Pancreas (tissue), 10 donors: ENCODE measurements at places on chromosomes 3 and 15. TPM values are rescaled to one million over a fixed set of nuclear protein-coding genes. Genes with fewer than 3 reads are reported as not detected.

The GOLGA8S gene
- polyA plus RNA-seq = 0.21 TPM

DNA sequence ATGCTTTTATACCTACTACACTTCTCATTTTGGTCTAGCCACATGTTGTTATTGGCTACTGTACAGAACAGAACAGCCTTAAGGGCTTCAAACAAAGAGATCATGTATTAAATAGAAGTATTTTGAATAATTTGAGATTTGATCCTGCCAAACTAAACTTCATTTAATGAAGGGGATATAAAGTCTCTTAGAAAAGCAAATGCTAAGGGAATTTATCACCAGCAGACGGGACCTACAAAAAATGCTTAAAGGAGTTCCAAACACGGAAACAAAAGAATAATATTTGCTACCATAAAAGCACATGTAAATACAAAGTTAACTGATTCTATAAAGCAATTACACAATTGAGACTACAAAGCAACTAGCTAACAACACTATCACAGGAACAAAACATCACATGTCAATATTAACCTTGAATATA lies 23.6 kb upstream of the FMN1 start:
- H3K4me1 ChIP-seq = no peaks in the 10 kb centered on the region
- no peaks in the 10 kb centered on the region for H3K36me3 ChIP-seq
- H3K4me3 ChIP-seq = no peak overlapping the region
- no peak for DNase-seq
- no peaks in the 10 kb centered on the region for H3K27me3 ChIP-seq

GRCh38 chr3:71208211-71209095 lies 375.1 kb downstream of the FOXP1 start:
- H3K36me3 ChIP-seq = no peaks in the 10 kb centered on the region
- no peak for DNase-seq
- peaks cover 56% of the 10 kb centered on the region for H3K4me1 ChIP-seq
- H3K4me3 ChIP-seq = no peak overlapping the region
- H3K27me3 ChIP-seq = no peaks in the 10 kb centered on the region
- H3K27ac ChIP-seq = peak overlapping the region; percentile 50

GRCh38 chr3:24232784-24233183 lies 261.9 kb downstream of the THRB start:
- no peaks in the 10 kb centered on the region for H3K36me3 ChIP-seq
- no peak for DNase-seq
- no peaks in the 10 kb centered on the region for H3K27me3 ChIP-seq
- H3K4me3 ChIP-seq = no peak overlapping the region

The CYP11A1 gene
- polyA plus RNA-seq = 0.11 TPM

DNA sequence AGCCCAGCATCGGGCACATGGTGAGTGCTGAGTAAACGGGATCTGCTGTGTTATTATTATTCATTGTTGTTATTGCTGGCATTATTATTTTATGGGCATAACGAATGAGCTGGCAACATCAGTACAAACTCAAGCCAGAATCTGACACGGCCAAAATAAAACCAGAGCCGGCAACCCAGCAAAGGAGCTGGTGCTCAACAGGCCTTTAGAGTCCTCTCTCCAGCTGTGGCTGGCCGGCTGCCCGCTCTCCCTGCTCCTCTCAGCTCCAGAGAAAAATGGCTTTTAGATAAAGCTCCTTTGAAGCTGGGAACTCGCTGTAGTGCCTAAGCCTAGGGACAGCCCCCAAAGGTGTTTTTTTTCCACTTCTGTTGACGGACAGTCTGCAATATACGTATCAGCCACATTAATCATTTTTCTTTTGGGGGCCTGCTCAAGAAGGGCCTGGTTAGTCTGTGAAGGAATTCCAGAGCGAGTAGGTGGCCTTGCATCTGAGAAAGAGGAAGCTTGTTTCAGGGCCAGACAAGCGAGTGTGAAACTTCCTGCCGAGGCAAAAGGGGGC lies 193.9 kb upstream of the UBE2E1 start:
- peak; percentile 42 for DNase-seq
- no peaks in the 10 kb centered on the region for H3K4me1 ChIP-seq
- H3K27me3 ChIP-seq = no peaks in the 10 kb centered on the region
- no peaks in the 10 kb centered on the region for H3K36me3 ChIP-seq
- H3K4me3 ChIP-seq = peak overlapping the region; percentile 9

- H3K4me1 ChIP-seq = peaks cover 5% of the 10 kb centered on the region
- peak; percentile 94 for DNase-seq
- H3K4me3 ChIP-seq = no peak overlapping the region
- no peaks in the 10 kb centered on the region for H3K36me3 ChIP-seq
- peak overlapping the region; percentile 85 for H3K27ac ChIP-seq
Measured at GRCh38 chr3:126389112-126389793, 5.5 kb upstream of the CFAP100 start.
